ENCODE measurements at places on chromosomes 11 and 22.

DNA sequence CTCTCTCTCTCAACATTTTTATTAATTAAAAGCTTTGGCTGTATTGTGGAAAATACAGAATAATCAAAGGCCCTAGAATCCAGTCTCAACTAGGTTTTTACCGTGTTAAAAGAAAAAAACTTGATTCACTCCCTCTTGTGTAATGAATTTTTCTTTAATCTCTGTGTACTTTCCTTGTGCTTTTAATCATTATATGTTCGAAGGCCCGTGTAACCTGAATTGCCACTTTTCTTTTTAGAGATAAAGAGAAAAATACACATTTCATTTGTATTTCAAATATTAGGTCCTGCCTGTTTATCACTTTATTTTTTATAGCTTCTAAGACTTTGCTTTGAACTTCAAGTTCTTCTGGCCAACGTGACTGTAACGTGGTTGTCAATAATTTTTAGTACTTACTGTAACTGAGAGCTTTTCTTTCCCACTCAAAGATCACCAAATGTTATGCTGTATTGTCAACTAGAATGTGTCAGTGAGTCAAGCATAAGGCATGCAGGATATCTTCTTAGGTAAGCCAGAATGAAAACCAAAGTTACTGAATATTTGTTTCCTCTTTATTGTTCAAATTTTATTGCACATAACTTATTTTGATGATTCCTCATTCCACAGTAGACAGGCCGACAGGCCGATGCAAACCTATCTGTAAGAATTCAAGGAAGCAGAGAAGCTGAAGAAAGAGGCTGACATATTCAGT, 23.3 kb upstream of the FAR1 start:
- no peak for DNase-seq

GRCh38 chr11:65428578-65429067, 6.0 kb downstream of the NEAT1 start:
- no peak for DNase-seq

DNA sequence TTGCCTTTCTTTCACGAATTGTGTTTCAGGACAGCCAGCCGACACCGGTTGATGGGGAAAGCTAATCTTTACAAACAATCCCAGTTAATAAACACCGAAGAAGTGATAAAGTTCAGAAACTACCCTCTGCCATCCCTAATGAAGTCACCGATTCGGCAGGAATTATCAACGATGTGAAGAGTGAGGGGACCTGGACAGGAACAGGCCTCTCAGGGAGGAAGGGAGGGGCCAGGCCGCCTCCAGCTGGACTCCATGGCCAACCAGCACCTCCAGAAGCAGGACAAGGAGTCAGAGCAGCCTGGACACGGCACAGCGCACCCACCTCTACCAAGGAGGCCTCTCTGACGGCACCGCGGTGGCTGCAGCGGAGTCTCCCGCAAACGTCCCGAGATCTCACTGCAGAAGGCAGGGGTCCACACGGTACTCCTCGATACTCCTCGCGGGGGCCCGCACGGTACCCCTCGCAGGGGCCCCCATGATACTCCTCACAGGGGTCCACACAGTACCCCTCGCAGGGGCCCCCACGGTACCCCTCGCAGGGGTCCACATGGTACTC, 3.9 kb downstream of the TOLLIP start:
- no peak for DNase-seq

DNA sequence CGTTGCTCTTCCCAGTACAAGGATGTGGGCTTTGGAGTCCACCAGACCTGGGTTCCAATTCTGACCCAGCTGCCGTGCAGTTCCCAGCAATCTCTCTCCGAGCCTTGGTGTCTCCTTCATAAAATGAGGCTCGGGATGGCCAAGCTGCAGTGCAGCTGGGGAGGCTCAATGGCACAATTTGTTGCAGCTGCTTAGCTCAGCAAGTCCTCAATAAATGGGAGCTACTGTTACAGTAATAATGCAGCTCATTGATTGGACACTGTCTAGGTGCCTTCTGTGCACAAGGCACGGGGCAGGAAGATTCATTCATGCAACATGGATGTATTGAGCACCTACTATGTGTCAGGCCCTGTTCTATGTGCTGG, 37.1 kb downstream of the SHISAL1 start:
- no peak for DNase-seq

DNA sequence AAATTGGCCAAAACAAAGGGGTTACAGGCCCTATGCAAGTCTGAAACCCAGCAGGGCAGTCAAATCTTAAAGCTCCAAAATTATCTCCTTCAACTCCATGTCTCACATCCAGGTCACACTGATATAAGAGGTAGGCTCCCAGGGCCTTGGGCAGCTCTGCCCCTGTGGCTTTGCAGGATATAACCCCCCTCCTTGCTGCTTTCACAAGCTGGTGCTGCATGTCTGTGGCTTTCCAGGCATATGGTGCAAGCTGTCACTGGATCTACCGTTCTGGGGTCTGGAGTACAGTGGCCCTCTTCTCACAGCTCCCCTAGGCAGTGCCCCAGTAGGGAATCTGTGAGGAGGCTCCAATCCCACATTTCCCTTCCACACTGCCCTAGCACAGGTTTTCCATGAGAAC, 519.6 kb downstream of the ETS1 start:
- no peak for DNase-seq

DNA sequence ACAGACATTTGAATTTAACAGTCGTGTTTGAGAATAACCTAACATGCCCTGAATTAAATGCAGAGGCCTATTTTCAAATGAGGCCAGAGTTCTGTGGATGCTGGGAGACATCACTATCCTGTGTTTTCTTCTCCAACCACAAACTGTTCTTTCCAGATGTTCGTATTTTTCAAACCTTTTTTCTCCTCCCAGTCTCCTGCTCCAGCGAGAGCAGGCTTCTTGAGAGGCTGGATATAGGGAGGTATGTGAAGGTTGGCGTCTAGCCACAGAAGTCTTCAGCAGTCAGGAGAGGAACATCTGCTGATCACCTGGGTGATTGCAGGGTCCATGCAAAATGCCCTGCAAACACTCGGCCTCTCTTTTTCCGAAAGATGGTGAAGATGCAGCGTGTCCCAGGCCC, 126.3 kb downstream of the C11orf91 start:
- no peak for DNase-seq

DNA sequence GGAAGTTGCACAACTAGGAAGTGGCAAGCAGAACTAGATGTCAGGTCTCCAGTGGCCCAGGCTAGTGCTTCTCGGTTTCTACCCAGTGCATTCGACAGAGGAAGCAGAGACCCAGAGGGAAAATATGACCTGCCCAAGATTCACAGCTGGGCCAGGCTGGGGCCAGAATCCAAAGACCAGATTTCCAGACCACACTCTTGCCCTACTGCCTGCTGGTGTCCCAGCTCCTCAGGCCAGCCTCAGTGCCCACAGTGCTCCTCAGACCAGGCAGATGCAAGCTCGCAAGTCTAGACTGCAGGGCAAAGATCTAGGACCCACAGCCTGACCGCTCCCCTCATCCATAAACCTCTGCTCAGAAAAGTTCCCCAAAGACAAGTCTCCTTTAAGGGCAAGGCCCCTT, 262.6 kb downstream of the BUD13 start:
- DNase-seq = no peak

Measured in nucleus accumbens (tissue), 56 donors.